ENCODE measurements at places on chromosomes 12 and 14.

GRCh38 chr12:34393086-34393820, 371.0 kb downstream of the ALG10 start:
- DNase-seq: no peak

GRCh38 chr14:88698651-88699050, 94.1 kb downstream of the EML5 start:
- DNase-seq: no peak

DNA sequence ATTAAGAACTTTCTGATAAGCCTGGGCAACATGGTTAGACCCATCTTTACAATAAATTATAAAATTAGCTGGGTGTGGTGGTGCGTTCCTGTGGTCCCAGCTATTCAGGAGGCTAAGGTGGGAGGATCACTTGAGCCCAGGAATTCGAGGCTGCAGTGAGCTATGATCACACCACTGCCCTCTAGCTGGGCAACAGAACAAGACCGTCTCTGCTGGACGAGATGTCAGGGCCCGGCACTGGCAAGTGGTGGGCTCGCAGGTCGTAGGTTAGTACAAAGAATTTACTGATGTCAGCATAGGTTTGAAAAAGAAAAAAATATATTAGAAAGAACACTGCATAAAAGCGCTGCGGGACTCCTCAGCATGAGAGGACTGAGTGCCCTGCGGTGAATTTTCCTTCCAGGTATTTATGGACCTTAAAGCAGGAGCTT, 15.7 kb upstream of the VSIG10 start:
- no peak for DNase-seq

GRCh38 chr14:78951602-78952001, 781.4 kb downstream of the NRXN3 start:
- no peak for DNase-seq

DNA sequence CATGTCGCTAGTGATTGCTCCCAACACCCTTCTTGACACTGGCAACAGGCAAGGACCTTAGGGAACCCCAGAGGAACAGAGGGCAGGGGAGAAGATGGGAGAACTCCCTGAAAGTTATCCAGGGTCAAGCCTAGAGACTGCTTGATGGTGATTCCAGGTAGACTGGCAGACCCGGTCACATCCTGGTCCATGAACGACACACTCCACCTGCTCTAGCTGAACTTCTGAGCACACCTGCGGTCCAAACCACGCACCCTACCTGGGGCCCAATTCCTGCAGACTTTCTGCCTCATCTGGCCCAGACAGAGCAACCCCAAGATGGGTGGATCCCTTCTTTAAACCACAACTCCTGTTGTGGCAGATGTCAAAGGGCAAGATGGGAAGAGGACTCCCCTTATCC, 34.2 kb downstream of the NCKAP5L start:
- DNase-seq: no peak

DNA sequence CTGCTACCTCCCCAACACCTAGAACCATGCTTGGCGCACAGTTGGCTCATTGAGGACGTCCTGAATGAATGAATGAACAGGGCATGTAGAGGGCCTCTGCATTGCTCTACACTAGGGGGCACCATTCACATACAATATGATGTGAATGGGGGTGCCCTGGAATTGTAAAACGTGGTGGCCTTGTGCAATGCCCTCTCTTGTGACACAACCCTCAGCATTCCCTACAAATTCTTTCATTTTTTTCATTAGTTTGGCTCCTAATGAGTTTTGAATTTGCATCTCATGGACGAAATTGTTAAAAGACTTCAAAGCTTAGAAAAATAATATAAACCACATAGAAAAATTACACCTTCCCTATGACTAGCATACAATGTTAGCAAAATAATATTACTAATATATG, 2.3 kb upstream of the DIO2 start:
- peak; percentile 61 for DNase-seq

Data from GM04504 (cell line).